Esophagus mucosa (tissue), 1 donor: ENCODE measurements at places on chromosomes 5 and 9.
A peak's percentile ranks its signal among the peaks of the same experiment; 100 is the strongest.

- ATAC-seq = peak; percentile 32
Observed at GRCh38 chr9:16704116-16705110, 166.1 kb downstream of the BNC2 start.

DNA sequence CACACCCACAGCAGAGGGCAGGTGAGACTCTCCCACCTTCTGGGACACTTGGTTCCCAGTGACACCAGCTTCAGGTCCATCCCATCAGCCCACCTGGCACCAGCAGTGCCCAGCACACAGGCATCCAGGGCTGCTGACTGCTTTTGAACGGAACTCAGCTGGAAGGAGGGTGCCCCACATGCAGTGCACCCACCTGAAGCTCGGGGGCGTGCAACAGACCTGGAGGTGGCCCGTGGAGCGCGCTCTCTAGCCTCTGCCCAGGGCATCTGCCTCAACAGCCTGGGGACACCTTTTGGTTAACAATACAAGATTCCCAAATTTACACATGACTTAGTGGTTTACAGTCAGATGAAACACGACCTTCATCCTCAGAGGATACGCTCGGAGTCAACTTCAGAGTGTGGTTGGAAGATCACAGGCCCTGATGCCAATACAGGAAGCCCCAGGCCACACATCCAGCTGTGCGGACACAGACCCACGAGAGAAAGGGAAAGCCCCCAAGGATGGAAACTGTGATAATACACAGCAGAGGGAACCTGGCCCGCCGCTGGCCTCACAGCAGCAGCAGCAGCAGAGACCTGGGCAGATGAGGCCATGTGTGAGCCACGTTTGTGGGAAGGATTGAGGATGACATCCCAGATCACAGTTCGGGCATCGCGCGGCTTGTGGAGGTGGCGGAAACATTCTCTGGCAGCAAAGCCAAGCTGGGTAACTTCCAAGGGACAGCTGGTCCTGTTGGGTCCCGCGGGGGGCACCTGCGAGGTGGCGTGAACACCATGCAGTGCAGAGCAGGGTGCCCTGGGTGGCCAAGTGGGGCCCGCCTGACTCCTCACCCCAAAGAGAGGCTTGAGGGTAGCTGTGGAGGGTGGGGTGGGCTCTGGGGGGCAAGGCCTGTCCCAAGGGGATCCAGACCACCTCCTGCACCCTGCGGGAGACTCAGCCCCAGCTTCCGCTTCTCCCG, 64.0 kb downstream of the SECISBP2 start:
- ATAC-seq = no peak

GRCh38 chr9:135617538-135617900, 21.8 kb downstream of the GLT6D1 start:
- no peak for ATAC-seq

DNA sequence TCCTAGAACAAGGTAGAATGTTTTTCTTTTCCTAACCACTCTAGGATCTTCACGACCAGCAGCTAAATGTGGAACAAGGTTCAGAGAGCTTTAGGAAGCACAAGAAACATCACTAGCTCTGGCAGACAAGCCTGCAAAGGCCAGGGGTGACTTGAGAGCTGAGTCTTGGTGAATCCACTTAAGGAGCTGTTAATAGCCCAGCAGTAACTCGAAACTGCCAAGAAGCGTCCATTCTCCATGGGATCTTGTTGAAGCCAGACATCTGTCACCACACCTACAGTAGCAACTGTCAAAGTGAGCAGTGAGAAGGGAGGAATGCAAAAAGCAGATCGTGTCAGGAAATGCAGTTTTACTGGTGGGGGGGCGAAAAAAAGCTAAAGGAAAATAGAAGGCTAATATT, 87.2 kb downstream of the ATPSCKMT start:
- no peak for ATAC-seq

DNA sequence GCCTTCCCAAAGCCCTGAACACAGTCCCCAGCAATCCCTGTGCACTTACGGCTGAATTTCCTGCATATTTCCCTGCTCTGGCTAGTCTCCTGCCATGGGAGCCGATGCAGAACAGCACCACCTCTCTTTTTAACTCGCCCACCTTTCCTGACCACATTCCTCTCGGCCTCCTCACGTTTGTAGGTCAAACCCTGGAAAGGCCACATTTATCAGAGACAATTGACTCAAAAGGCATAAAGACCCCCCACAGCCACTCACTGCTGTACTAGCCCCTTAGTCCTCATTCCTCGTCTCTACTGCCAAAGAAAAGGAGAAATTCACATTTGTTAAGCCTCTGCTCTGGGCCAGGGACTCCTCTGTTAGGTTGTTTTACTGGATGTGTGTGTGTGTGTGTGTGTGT, 43.6 kb downstream of the ENC1 start:
- no peak for ATAC-seq

DNA sequence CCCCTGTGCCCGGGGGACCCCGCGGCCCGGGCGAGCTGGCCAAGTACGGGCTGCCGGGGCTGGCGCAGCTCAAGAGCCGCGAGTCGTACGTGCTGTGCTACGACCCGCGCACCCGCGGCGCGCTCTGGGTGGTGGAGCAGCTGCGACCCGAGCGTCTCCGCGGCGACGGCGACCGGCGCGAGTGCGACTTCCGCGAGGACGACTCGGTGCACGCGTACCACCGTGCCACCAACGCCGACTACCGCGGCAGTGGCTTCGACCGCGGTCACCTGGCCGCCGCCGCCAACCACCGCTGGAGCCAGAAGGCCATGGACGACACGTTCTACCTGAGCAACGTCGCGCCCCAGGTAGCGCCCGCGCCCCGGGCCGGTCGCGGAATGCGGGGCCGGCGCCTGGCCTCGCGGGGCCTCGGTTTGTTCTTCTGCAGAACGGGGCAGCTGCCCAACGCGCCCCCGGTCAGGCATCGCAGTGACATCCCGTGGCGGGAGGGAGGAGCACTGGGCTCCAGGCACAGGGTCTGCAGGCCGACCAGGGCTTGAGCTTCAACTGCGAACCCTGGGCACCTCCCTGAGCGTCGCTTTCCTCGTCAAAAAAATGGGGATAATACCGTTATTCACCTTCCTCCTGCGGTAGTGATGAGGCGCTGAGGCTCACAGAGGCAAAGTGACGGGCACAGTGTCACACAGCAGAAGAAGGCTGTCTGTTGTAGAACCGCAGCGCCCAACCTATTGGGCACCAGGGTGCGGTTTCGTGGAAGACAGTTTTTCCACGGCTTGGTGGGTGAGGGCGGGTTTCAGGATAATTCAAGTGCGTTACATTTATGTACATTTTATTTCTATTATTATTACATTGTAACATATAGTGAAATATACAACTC, 777 bp downstream of the ENDOG start:
- peak; percentile 1 for ATAC-seq

DNA sequence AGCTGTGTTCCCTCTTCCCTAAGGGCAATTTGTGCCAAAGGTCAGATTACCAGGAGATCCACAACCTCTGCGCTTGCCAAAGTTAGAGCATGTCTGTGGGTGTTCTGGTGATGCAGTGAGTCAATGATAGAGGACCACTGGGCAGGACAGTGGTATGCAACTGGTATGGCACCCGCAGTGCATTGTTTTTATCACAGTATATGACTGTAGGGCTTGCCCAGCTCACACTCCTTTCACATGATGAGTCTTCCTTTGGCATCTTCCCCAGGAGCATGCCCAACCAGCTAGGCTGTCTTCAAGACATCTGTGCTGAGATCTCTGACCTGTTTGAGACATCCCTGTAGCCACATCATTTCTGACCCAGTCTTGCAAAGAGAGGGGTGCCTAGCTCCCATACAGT, 1650.0 kb upstream of the CDH6 start:
- ATAC-seq = no peak

DNA sequence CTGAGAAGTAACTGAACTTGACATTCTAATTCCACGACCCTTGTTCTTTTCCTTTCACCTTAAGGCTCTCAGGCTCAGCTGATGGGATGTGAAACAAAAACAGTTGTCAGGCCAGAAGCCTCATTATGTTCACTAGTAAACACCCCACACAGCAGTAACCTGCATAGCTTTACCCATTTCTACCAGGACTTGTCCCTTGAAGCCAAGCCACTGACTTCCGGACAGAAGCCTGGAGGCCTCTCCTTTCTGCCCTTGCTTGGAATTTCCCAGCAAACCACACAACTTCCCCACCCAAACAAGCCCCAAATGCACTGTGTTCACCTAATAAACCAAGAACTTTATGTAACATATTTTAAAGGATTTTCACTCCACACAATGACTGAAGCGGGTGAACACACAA, 19.6 kb downstream of the PRUNE2 start:
- no peak for ATAC-seq

DNA sequence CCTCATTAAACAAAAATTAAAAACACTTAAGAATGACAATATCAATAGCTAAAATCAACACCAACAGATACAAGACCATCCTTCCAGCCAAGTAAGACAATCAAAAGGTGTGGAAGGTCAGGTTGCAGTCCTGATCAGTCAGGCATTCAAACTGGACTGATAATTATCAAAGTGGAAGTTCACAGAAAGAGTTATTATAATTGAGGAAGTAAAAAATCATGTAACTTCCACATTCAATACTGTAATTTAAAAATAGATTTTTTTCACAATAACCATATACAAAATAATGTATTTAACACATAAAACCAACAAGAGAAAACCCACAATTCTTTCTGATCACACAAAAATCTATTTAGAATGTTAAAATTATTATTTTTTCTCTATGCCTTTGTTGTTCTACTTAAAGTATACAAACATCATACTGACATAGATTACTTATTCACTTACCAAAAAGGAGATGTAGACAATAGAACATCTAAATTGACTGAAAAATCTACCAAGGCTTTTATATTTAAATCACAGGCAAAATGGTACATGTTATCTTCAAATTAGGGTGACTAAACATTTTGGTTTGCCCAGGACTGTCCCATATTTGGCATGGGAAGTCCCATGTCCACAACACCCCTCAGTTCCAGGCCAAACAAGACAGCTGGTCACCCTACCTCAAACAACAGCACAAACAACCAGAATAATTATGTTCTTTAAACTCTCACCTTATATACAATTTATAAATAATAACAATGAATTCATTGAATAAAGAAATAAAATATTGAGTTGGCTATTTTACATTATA, 142.5 kb upstream of the SLC24A2 start:
- ATAC-seq = no peak

DNA sequence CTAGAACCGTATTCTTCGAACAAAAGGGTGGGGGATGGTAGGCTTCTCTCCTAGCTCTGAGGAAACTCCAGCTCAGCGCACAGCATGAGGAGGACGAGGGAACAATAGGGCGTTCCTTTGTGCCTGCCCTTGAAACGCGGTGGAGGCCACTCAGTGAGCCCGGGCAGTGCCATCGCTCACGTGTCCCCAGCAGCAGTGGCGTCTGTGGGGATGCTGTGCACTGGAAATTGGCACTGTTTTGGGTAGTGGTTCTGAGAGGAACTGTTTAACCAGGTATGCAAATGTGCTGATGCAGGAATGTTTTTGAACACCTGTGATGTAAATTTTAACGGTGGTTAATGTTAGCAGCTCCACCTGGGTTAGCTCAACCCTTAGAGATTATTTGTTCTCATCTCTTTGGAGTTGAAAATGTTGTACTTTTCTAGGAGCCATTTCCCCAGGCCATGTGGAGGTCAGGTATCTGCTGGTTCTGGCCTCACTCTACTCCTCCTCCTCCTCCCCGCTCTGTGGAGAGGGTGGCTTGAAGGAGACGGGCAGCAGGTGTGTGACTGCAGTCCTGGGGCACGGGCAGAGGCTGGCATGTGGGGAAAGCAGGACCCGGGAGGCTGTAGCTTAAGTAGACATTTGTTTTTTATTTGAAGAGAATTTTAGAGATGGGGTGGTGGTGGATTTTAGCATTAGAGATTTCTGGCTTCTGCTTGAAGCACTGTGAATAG, 48.3 kb downstream of the EHMT1 start:
- ATAC-seq = no peak

DNA sequence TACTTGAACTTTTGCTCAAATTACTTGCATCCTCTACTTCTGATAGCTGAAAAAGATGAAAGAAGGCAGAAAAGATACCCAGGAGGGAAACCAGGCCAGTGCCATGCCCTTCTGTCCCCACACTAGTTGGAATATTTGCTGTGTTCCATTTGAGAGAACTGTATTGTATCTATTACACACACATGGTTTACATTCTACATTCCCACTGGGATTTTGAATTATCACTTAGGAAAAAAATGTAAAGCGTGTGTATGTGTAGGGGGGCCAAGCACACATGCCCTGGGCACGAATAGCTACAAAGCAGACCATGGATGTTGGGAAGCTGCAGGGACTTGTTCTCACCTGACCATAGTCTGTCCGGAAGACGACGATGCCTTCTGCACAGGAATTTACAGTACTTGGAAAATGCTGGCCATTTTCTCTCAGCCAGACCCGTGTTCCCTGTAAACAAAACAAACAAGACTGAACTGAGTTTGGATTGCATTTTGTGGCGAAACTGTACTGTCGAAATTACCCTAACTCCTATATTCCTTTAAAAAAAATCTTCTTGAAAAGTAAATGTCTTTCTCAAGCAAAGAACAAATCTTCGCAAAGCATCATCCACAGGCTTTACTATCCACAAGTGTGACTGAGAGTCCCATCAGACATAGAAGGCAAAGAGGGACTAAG, 58.7 kb downstream of the MYO10 start:
- no peak for ATAC-seq

DNA sequence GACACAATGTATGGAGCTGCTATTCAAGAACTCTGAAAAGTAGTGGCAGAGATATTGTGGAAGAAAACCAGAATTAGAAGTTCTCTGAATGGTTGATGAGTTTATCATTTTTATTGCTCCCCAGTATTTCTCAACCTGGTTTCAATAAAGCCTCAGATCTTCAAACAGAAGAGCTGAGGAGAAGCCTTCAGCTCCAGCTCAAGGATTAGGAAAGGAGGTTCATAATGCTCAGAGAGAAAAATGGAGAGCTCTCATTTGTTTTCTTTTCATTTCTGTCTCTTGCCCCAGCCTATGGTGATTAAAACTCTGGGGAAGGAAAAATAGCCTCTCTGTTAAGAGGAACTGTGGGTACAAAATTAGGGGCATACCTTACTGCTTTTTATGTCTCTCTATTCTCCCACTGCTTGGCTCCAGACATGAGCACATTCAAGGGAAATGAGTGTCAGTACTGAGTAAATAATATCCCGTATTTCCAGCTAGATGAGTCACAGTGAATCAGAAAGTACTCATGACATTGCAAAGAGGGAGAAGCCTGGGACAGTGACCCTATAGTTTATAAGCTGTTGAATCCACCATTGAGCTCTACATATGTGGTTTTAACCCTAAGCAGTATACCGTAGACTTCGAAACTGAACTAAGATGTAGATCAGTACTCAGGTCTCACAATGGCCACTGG, 138.1 kb downstream of the EMB start:
- peak; percentile 56 for ATAC-seq

GRCh38 chr5:141709699-141710267, 27.8 kb upstream of the ARAP3 start:
- no peak for ATAC-seq

DNA sequence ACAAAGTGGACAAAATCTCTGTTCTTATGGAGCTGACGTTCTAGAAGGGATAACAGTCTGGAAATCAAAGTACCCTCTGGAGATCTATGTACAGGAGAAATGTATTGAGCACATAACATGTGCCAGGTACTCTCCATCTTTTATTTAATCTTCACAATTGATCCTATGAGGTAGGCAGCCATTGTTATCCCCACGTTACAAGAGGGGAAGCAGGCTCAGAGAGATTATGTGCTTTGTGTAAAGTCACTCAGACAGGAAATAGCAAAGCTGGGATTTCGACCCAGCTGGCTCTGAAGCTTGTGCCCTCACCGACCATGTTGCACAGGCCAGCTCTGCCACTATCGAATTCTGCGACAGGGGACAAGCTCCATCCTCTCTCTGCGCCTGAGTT, 21.5 kb downstream of the PDGFRB start:
- ATAC-seq = no peak

- ATAC-seq = peak; percentile 45
Observed at GRCh38 chr9:84111726-84112125, 131.1 kb downstream of the RMI1 start.
